ENCODE measurements at places on chromosomes 3 and 15. TPM values are rescaled to one million over a fixed set of nuclear protein-coding genes. Genes with fewer than 3 reads are reported as not detected.
A peak's percentile ranks its signal among the peaks of the same experiment; 100 is the strongest.

DNA sequence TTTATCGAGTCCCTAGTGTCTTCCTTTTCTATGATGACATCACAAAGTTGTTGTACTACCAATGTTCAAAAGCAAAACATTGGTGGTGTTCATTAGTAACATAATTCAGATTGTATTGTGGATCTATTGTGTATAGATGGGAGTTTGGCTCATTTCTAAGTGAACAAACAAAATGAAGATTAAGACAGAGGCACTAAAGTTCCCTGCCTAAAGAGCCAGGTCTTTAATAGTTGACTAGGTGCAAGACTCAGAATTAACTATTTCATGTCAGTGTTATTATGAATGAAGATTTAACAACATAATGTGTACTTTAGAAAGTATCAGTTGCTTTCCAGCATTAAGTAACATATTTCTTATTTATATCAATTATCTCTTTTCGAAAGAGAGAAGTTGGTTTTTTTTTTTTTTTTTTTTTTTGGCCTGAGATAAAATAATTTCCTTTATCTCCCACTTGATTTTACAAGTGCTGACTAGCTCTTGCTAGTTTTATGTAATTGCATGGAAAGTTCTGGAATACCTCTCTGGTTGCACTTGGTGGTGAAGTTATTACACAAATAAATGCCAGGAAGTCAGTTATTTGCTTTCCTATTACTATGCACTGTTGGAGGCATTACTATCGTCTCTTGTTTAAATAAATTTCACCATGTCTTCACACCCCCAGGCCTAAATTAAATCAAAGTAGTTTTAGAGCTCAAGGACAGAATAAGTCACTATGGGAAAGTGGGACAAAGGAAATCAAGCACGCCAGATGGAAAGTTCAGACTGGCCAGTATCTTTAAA lies 48.7 kb downstream of the NAALADL2 start:
- no peak for DNase-seq
- no peaks in the 10 kb centered on the region for H3K27me3 ChIP-seq
- no peaks in the 10 kb centered on the region for H3K36me3 ChIP-seq
- H3K27ac ChIP-seq, result no peak overlapping the region

DNA sequence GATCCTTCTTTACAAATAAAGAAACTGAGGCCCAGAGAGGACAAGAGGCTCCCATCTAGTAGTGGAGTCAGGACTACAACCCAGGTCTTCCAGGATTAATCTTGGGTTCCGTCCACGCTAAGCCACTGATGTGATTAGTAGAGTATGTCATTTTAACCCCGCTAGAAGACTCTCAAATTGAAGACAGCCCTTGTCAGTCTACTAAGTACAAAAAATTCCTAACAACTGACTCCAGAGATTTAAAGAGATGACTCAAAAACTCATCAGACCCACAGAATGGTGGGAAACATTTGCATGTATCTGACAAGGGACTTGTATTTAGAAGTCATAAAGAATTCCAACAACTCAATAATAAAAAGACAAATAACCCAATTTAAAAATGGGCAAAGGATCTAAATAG lies 145.3 kb downstream of the CNTN3 start:
- no peaks in the 10 kb centered on the region for H3K36me3 ChIP-seq
- no peaks in the 10 kb centered on the region for H3K4me1 ChIP-seq
- H3K27me3 ChIP-seq, result no peaks in the 10 kb centered on the region
- no peak overlapping the region for H3K4me3 ChIP-seq

- H3K36me3 ChIP-seq, result no peaks in the 10 kb centered on the region
- peaks cover 31% of the 10 kb centered on the region for H3K27me3 ChIP-seq
- no peak overlapping the region for H3K27ac ChIP-seq
- peaks cover 21% of the 10 kb centered on the region for H3K4me1 ChIP-seq
- H3K4me3 ChIP-seq, result no peak overlapping the region
- no peak for DNase-seq
Observed at GRCh38 chr15:74370471-74370870, 3.0 kb upstream of the CYP11A1 start.

- H3K27ac ChIP-seq, result no peak overlapping the region
- peaks cover 15% of the 10 kb centered on the region for H3K4me1 ChIP-seq
- H3K27me3 ChIP-seq, result peaks cover 11% of the 10 kb centered on the region
- no peak for DNase-seq
- no peaks in the 10 kb centered on the region for H3K36me3 ChIP-seq
Observed at GRCh38 chr15:61831505-61831921, 228.7 kb downstream of the VPS13C start.

DNA sequence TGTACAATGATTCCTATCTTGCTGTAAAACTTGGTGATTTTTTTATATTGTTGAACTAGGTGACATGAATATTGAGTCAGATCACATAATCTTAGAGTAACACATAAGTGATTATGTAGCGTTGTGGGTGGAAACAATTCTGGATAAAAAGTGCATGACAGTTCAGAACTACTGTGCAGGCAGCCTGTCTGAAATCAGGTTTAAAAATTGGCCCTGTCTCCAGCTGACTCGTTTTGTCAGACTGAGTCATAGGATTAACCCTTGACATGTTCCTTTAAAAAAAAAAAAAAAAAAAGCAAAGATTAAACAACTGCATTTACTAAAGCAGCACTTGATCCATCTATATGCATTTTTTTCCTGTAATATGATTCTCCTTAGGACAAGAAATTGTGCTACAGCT lies 160.0 kb upstream of the CGNL1 start:
- DNase-seq, result no peak
- H3K4me1 ChIP-seq, result peaks cover 5% of the 10 kb centered on the region
- H3K27ac ChIP-seq, result no peak overlapping the region
- no peaks in the 10 kb centered on the region for H3K27me3 ChIP-seq
- H3K4me3 ChIP-seq, result no peak overlapping the region

DNA sequence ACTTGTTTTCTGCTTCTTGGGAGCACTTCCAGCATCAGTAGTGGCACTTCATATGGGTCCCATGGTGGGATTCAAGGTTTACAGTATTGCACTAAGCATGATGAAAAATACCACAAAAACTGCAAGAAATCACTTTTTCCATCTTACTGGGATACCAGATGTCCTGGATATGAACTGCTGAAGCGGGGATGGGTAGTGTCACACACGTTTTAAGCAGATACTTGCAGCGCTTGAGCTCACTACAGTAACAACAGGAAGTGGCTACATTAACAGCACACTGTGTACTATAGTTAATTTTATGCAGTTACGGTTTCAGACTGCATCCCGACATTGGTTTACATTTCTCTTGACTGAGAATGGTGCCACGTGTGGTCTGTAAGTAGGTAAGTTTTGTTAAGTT lies 3.5 kb upstream of the ISG20 start:
- peak; percentile 69 for DNase-seq
- H3K4me3 ChIP-seq, result peak overlapping the region; percentile 67
- H3K27ac ChIP-seq, result peak overlapping the region; percentile 95
- no peaks in the 10 kb centered on the region for H3K27me3 ChIP-seq
- H3K36me3 ChIP-seq, result peaks cover 73% of the 10 kb centered on the region

DNA sequence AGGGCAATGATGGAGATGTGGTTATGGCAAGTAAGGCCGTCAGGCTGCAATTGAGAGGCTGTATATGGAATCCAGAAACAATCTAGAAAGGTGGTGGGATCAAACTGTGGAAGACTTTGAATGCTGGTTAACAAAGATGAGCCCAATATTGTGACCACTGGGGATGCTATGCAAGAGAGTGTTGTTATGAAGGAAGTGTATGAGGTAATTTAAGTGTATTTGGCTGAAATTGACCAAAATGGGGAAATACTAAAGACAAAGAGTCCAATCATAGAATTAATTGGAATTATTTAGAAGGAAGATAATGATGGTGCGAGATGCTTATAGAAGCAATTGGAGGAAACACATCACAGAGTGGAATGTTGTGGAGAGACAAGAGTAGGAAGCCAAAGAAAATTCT lies 24.5 kb downstream of the BTLA start:
- H3K4me1 ChIP-seq, result peaks cover 59% of the 10 kb centered on the region
- no peak overlapping the region for H3K4me3 ChIP-seq

DNA sequence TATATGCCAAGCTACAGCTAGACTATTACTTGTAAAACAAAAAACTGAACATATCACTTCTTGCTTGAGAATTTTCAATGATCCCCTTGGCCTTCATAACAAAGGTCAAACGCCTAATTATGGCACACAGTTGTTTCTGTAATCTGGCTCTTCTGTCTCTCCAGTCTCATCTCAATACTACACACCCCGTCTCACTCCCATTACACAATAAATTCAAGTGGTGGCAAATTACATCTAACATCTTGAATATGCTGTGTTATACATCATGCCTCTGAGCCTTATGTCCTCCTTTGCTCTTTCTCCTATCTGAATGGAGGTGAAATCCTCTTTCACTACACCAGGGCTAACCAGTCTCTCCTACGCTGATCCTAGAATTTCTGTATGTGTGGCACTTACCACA lies 140.4 kb downstream of the TBL1XR1 start:
- H3K27ac ChIP-seq, result no peak overlapping the region
- H3K4me1 ChIP-seq, result peaks cover 18% of the 10 kb centered on the region
- H3K36me3 ChIP-seq, result peaks cover 30% of the 10 kb centered on the region
- no peak overlapping the region for H3K4me3 ChIP-seq
- no peaks in the 10 kb centered on the region for H3K27me3 ChIP-seq
- DNase-seq, result no peak

DNA sequence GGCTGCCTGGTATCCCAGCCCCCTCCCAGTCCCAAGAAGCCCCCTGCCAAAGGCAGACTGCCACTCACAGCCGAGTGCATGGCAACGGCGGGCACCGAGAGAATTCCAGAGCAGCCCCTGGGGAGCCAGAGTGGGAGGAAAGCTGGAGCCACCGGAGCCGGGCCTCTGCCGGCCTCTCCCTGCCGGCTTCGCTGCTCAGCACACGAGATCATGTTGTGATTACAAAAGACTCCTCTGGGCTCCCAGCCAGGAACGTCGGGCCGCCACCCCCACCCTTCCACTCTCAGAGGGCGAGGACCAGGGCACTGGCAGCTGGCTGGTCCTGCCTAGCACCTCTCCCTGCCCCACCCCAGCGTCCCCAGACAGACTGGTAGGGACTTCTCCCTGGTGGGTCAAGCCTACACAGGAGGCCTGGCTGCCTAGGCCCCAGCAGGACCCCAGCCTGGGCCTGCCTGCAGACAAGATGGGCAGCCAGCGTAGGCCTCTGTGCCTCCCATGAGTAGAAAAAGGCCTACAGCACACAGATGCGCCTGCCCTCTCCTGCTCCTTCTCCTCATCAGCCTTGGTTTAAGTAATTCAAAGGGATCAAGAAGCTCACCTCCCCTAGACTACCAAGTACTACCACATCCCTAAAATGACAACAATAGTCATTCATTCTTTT lies at the start of gene CCDC9B:
TSS of gene CCDC9B (minus strand) at position 200 of the 661 bp plus-strand sequence. CDS start at position 80, 120 bp downstream.
- H3K27ac ChIP-seq, result no peak within 1 kb of the TSS
- peaks cover 13% of the 10 kb centered on the region for H3K4me1 ChIP-seq
- no peak within 1 kb of the TSS for H3K4me3 ChIP-seq
- DNase-seq, result no peak

DNA sequence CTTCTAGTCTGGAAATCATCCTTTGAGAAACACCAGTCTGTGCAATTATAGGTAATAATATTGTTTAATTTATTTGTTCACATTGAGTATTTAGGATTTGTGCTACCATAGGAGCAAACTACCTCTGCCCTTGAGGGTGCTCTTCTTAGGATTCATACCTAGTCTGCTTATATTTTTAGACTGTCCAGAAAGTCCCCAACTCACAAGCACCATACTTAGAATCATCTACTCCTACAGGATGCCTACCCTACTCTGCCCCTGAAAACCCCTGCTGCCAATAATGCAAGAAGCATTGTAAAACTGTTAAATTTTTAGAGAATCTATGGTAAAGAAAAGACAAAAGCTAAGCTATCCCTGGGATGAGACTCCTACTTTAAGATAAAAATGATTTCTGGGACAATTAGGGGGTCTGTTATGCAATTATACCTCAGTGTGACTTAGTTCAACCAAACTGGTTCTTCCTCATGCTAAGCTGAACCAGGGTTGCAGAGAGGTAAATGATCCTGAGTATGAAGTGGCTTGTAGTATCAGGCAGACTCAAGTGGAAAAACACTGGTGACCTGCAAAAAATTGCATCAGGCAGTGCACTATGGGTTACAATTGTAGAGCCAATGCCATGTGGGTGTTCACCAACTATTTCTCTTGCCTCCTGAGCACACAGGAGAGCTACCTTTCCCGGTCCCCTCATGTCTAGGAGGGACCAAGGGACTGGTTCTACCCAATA lies 133.3 kb downstream of the TNIK start:
- H3K4me1 ChIP-seq, result peaks cover 21% of the 10 kb centered on the region
- H3K4me3 ChIP-seq, result no peak overlapping the region
- no peaks in the 10 kb centered on the region for H3K27me3 ChIP-seq
- no peak for DNase-seq
- no peak overlapping the region for H3K27ac ChIP-seq

DNA sequence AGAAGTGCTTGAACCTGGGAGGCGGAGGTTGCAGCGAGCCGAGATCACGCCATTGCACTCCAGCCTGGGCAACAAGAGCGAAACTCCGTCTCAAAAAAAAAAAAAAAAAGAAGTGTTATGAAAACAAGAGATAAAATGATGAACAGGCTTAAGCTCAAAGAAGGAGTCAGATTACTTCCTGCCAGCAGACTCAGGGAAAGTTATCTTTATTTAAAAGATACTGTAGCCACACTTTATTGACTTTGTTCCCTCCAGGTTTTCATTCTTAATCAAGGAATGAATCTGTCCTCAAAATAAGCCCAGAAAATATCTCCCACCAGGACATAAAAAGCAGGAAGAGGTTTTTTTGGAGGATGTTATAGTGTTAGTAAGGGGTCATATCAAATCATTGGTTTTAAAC lies 176.5 kb upstream of the KCNMB2 start:
- H3K4me3 ChIP-seq, result no peak overlapping the region
- no peak for DNase-seq
- H3K4me1 ChIP-seq, result no peaks in the 10 kb centered on the region
- H3K27ac ChIP-seq, result no peak overlapping the region

DNA sequence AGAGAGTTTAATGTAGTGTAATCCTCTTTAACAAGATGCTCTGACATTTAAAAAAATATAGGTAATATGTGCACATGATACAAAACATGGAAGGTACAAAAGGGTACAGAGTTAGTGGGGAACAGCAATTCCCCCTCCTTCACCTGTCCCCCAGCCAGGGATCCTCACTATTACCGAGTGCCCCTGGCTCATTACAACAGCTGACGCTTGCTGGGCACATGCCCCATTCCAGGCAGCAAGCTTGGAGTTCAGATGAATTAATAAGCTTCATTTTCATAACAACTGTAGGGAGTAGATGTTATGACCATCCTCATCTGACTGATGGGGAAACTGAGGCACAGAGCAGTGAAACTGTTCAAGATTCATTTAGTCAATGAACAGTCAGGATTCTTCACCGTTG lies 41.2 kb downstream of the PCSK6 start:
- no peaks in the 10 kb centered on the region for H3K4me1 ChIP-seq
- no peaks in the 10 kb centered on the region for H3K36me3 ChIP-seq
- no peak overlapping the region for H3K27ac ChIP-seq
- H3K4me3 ChIP-seq, result no peak overlapping the region
- H3K27me3 ChIP-seq, result peaks cover 3% of the 10 kb centered on the region
- DNase-seq, result no peak

- H3K27ac ChIP-seq, result no peak overlapping the region
- no peaks in the 10 kb centered on the region for H3K27me3 ChIP-seq
- H3K4me3 ChIP-seq, result no peak overlapping the region
- H3K4me1 ChIP-seq, result peaks cover 20% of the 10 kb centered on the region
Observed at GRCh38 chr3:125587039-125587648, 8.2 kb downstream of the OSBPL11 start.

MESP2 gene
- not detected for total RNA-seq

FSTL1 gene
- 0.37 TPM for total RNA-seq

PLOD2 gene
- total RNA-seq, result not detected

NEK11 gene
- total RNA-seq, result 1.7 TPM

RAMAC gene
- 25.8 TPM for total RNA-seq

NRROS gene
- 37.5 TPM for total RNA-seq
